WTC11 (cell line): ENCODE measurements at places on chromosomes 6 and 20. TPM values are rescaled to one million over a fixed set of nuclear protein-coding genes. Genes with fewer than 3 reads are reported as not detected.

- DNase-seq, result no peak
Measured at GRCh38 chr6:153624528-153624927, 414.5 kb upstream of the OPRM1 start.

Gene PRL
- not detected in 3 replicates for total RNA-seq

Gene VSTM2L
- total RNA-seq, result 1.7 to 2.1 TPM (median 1.9 TPM) in 3 replicates

Gene OCSTAMP
- 0.09 to 0.16 TPM in 2 of 3 replicates, not detected in the other for total RNA-seq

- peak; percentile 58 for DNase-seq
Measured at GRCh38 chr6:151325075-151326050, 66.0 kb downstream of the ZBTB2 start.

Gene AK9
- 3.7 to 4.6 TPM (median 4.3 TPM) in 3 replicates for total RNA-seq

Gene NDUFAF4
- 59.2 to 75.8 TPM (median 66.3 TPM) in 3 replicates for total RNA-seq

DNA sequence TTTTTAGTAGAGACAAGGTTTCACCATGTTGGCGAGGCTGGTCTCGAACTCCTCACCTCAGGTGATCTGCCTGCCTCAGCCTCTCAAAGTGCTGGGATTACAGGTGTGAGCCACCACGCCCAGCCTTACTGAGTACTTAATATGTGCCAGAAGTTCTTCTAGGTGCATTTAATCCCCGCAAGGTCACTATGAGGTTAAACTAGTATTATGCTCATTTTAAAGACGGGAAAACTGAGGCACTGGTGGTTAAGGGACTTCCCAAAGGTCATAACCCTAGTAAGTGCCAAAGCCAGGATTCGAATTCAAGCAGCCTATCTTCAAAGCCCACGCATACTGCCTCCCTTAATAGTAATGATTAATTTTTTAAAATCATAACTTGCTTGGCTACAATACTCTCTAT lies 674 bp upstream of the CCM2L start:
- DNase-seq, result no peak

Gene RIMS1
- 0.69 to 1.1 TPM (median 1.1 TPM) in 3 replicates for total RNA-seq

- peak; percentile 46 for DNase-seq
Measured at GRCh38 chr6:33207552-33208090, 679 bp upstream of the RING1 start.

- no peak for DNase-seq
Measured at GRCh38 chr6:42979523-42980177, 669 bp upstream of the PEX6 start.

- no peak for DNase-seq
Measured at GRCh38 chr6:74689601-74690000, 516.3 kb downstream of the COL12A1 start.

Gene NRN1
- total RNA-seq, result 0.21 to 0.66 TPM (median 0.50 TPM) in 3 replicates

GRCh38 chr20:18718129-18718528 lies 95.5 kb upstream of the SCP2D1 start:
- no peak for DNase-seq

- DNase-seq, result no peak
Measured at GRCh38 chr6:87628424-87628823, 38.5 kb downstream of the ORC3 start.

GRCh38 chr6:13431861-13432465 lies 55.4 kb downstream of the GFOD1 start:
- DNase-seq, result no peak

Gene OXT
- total RNA-seq, result not detected in 3 replicates

DNA sequence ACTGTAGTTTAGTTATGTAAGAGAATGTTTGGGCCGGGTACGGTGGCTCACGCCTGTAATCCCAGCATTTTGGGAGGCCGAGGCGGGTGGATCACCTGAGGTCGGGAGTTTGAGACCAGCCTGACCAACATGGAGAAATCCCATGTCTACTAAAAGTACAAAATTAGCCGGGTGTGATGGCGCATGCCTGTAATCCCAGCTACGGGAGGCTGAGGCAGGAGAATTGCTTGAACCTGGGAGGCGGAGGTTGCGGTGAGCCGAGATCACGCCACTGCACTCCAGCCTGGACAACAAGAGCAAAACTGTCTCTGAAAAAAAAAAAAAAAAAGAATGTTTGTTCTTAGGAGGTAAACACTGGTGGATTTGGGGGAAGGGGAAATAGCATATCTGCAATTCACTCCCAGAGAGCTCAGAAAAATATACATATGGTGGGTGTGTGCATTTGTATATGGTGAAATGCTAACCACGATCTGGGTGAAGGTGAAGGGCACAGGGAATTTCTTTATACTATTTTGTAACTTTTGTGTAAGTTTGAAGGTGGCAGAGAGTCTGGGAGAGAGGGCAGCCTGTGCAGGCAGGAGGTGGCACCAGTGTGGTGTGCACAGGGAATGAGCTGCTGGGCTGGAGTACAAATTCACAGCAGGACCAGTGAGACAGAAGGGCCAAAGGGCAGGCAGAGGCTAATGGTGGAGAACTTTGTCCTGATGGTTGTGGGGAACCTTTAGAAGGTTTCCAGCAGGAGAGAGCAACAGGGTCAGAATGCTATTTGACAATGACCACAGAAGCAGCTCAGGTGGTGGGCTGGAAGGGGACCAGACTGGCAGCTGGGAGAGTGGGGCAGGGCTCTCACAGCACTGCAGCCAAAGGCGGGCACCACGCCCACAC lies 42.4 kb downstream of the SSR1 start:
- no peak for DNase-seq

Gene PAX1
- not detected in 3 replicates for total RNA-seq

Gene B3GALT4
- total RNA-seq, result 3.2 to 5.0 TPM (median 4.1 TPM) in 3 replicates

Gene ALDH5A1
- 5.1 to 6.7 TPM (median 5.5 TPM) in 3 replicates for total RNA-seq

Gene SLC52A3
- 6.9 to 7.7 TPM (median 7.3 TPM) in 3 replicates for total RNA-seq
